ENCODE measurements at places on chromosomes 11 and 22.

- no peak for DNase-seq
Measured at GRCh38 chr11:123060277-123061000, 1.5 kb downstream of the HSPA8 start.

GRCh38 chr11:59106363-59107336 lies at the start of gene FAM111B:
Gene FAM111B (plus strand): TSS chr11:59107237. CDS start chr11:59109626, 2,389 bp downstream.
- peak; percentile 88 for DNase-seq

- DNase-seq, result no peak
Measured at GRCh38 chr22:46417769-46418168, 82.3 kb downstream of the TRMU start.

DNA sequence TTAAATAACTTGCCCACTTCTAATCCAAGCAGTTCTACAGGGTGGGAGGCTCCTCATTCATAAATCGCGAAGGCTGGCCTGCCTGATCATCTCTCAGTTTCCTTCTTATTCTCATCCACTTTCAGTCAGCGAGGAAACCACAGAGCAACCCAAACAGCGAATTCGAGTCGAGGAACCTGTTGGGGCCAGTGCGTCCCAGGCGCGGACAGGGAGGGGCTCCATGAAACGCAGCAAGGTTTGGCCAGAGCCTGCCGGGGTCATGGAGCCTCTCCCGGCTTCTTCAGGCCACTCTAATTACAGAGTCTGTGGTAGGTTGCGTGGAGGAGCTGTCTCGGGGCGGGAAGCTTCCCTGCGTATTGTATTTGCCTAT lies 741 bp upstream of the NAV2 start:
- DNase-seq, result no peak

DNA sequence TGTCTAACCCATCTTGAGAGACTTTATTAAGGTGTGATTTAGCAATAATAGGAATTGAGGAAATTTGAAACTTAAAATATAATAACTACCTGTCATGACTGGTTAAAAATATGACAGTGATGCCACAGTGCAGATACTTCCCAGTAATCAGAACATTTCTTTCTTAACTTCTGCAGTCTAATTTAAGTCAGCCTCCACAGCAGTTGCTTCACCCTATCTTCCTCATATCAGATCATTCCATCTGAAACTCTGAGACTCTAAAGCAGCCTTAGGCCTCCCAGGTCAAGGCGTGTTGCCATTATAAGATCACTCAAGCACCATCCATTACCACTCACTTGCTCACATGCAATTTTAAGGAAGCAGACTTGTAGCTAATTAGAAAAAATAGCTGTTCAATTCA lies 302.2 kb downstream of the AASDHPPT start:
- DNase-seq, result no peak

DNA sequence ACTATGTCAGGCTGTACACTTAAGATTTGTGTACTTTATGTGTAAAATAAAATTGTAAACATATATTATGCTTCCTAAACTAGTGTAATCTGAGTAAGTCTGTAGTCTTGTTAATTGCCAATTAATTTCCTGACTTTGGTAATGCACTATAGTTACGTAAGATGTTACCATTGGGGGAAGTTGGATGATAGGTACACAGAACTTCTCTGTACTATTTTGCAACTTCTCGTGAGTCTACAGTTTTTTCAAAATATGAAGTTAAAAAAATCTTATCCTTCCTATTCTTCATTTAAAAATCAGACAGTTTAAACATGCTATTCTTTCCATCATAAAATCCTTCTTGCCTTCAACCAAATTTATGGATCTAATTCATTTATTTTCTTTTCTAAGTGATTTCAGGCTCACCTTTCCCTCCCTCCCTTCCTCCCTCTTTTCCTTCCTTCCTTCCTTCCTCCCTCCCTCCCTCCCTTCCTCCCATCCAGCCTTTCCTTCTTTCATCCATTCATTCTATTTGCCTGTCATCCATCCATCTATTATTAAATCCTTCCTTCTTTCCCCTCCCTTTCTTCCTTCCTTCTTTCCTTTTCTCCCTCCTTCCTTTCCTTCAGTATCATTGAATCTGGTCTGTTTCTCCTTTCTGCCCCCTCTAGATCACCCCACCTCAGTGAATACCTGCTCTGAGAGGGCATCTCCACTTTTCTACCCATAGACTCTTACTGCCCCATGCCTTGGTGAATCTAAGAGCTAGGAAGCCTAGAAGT lies 22.1 kb upstream of the ASCC2 start:
- no peak for DNase-seq

- no peak for DNase-seq
Measured at GRCh38 chr11:123531325-123531724, 101.3 kb downstream of the GRAMD1B start.

DNA sequence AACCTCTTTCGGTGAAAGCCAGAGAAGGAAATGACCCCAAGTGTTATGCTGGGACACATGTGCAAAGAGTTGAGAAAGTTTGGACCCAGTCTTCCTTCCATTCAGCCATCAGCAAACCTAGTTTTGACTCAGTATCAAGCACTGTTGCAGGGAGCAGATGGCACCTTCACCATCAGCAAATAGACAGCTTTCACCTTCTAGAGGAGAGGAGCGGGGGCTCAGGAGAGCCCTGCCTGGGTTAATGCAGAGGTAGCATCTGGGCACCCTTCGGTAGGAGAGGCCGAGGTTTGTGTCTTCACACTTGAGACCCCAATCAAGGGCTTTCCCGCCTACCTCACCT lies 16.2 kb upstream of the MFRP start:
- no peak for DNase-seq

DNA sequence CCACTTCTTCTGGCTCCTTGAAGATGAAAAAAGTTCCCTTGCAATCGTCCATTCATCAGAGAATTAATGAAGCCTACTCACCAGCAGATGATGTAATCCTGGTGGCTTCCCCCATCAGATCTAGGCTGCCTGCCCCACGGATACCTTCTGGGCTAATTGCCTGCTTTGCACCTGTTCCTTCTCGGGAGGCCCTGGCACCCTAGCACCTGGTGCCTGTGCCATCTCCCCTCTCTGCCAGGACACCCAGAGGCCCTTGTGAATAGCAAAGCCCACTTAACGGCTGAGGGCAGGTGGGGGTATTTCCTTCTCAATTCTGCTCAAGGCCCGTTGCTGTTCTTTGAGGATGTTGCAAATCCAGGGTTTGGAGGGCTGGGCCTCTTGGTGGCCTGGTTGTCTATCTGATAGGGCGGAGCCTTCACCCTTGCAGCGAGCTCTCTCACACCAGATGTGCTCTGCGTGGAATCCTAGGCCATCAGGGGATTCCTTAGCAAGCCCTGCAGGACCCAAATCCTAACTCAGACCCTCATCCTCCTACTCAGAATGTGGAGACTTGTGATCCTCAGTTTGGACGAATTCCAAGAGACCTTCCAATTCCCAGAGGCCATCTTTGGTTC lies at the start of gene LMO2:
LMO2 (minus strand) TSS at position 363 of the 614 bp plus-strand sequence. CDS start 22,360 bp downstream, outside the sequence.
- no peak for DNase-seq

DNA sequence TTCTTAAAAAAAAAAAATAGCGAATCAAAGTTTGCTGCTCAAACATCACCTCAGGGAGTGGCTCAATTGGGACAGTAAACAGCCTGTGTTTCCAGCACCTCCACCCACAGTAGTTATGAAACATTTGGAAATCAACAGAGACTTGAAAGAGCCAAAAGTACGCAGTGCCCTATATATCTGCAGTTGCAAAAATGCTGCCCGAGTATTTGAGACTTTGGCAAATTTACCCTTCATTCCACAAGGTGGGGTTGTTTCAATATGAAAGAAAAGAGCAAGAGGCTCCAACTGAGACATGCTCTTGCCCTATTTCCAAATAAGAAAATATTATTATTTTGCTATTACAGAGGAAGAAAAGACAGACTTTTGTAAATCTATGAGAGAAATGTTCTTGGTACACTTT lies 851.1 kb upstream of the RAG2 start:
- DNase-seq, result no peak

DNA sequence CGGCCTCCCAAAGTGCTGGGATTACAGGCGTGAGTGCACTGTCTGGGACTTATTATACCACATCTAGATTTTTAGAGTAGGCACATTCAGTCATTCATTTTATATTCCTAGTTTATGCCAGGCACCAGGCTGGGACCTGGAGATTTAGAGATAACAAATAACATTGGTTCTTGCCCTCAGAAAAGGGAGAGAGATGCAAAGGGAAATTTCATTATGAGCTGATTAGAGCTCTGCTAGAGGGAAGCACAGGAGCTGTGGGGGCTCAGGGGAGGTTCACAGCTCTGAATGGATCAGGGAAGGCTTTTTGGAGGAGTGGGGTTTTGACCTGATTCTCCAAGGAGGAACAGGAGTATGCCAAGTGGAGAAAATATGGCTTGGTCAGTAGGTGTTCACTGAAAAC lies 32.3 kb downstream of the MEI1 start:
- no peak for DNase-seq

- no peak for DNase-seq
Measured at GRCh38 chr11:12640355-12640754, 33.9 kb upstream of the TEAD1 start.

DNA sequence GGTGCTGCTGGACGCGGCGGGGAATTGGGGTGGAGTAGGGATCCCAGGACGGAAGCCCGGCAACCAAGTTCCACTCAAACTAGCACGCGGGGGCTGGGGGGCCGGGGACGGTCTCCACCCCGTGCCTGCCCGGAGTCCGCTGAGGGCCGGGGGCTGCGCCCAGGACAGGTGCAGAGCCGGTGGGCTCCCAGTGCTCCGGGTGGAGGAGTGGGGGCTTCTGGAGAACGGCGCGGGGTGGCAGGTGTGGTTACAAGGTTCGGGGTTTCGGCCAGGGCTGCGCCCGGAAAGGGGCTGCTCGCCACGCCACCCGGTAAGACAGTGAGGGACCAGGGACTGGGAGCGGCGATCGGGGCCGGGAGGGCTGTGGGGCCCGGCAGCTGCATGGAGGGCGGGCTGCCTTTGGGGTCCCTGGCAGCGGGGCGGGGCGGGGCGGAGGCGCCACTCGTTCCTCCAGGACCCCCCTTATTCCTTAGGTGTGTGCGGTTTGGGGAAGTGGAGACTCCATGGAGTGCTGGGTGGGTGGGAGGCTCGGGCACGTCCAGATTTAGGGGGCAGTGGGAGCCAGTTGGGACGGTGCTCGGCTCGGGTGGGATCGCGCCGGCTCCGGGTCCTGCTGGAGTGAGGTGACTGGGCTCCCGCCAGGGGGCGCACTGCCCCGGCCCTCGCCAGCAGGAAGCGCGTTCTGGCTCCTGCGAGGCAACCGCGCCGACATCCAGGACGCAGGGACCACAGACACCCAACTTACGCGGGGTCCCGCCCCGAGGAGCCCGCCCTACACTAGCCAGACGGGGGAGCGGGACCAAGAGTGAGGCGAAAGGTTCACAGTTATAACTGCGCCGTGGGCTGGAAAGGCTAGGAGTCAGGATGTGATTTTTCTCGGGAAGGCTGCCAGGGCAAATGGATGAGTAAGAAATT lies 868 bp downstream of the TSPAN18 start:
- peak; percentile 16 for DNase-seq

- no peak for DNase-seq
Measured at GRCh38 chr11:13053255-13053917, 44.3 kb downstream of the RASSF10 start.

- DNase-seq, result no peak
Measured at GRCh38 chr11:102666331-102666957, 39.1 kb downstream of the MMP27 start.

- DNase-seq, result no peak
Measured at GRCh38 chr22:50683086-50683993, 10.7 kb downstream of the SHANK3 start.

- no peak for DNase-seq
Measured at GRCh38 chr11:120712881-120713280, 201.3 kb downstream of the GRIK4 start.

GRCh38 chr11:58318532-58318931 lies 40.3 kb downstream of the OR5B17 start:
- no peak for DNase-seq

DNA sequence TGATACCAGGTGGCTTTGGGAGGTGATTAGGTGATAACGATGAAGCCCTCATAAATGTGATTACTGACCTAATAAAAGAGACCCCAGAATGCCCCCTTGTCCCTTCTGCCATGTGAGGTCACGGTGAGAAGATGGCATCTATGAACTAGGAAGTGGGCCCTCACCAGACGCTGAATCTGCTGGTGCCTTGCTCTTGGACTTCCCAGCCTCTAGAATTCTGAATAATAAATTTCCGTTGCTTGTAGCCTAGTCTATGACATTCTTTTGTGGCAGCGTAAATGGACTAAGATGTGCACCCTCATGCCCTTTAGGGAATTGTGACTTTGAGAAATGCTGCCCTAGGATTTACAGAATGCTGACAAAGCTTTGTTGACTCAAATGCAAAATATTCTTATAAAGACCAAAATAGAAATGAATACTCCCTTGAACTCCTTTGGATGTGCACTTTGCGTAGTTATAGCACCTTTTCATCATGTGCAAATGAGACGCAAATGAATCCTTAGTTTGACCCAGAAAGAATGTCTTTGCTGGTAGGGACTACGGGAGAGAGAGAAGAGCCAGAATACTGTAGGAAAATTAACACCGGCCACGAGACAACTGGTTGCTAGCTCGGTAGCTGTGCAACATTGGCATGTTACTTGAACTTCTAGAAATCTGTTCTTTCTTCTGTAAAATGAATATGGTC lies 24.8 kb upstream of the EHF start:
- DNase-seq, result no peak

DNA sequence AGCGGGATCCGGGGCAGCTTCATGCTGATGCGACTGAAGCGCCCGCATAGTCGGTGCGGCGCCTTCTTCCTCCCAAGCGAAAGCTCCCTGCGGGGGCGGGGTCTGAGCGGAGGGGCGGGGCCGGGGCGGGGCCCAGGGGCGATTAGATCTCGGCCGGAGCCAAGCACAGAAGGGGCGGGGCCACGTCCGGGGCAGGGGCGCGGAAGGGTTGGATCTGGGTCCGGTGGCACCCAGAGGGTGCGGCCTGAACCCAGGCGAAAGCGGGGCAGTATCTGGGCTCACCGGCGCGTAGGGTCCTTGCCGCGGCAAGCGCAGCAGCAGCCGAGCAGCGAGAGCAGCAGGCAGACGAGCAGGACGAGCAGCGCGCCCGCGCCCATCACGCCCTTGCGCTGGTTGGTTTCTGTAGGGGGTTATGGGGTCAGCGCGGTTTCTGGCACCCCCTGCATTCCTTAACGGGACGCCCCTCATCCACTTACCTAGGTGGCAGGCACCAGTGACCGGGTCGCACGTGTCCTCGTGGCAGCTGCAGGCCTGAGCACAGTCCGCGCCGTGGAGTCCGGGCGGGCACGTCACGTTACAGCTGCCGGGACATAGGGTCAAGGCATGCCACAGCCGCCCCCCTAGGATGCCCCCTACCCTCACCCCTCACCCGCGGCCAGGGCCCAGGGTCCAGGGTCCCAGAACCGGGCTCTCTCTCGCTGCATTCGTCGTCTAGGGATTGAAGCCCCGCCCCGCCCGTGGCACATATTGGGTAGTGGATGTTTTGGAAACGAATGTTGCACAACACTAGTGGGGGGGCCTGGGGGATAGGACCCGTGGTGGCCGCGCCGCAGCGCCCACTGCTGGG lies 8.1 kb downstream of the SCARF2 start:
- DNase-seq, result no peak

DNA sequence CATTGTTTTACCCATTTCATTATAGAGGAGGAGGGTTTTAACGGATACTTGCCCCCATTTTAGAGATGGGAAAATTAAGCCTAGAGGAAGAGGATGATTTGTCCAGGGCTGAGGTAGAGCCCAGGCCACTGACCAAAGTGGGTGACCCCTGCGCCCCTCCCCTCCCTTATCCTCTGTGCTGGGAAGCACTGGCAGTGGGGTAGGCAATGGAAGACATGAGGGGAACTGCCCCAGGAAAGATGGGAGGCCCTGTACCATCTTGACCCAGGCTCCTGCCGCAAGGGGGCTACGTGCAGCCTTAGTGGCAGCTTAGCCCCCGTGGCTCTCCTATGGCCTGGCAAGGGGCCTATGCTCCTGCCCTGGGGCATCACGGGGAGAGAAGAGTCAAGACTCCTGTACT lies 76.4 kb upstream of the MYOD1 start:
- DNase-seq, result no peak
